ENCODE measurements at places on chromosomes 16 and 17.

DNA sequence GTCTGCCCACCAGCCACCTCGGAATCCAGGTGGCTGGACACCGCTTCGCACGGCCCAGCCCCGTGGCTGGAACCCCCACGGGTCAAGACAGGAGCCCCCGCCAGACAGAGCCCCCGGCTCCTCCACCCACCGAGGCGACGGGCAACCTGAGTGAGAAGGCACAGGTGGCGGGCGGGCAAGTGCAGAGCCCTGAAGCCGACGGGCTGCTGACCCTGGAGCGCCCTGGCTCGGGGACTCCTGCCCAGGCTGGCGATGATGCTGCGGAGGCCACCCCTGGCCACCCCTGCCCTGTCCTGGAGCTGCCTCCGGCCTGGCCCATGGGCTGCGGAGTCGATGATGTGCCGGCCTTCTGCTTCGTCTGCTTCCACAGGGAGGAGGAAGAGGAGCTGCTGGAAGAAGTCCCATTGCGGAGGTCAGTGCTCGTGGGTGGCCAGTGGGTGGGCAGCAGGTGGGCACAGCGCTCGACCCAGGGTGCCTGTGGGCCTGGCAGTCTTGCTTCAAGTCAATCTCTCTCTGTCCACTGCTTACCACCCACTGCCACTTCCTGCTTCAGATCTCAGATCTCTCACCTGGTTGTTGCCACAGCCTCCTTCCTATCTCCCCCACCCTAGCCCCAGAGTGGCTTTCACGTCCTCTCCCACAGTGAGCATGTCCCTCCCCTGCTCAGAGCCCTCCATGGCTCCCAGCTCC is 33.1 kb upstream of the SBK1 start:
- no peak for DNase-seq
- no peaks in the 10 kb centered on the region for H3K36me3 ChIP-seq
- H3K4me1 ChIP-seq: no peaks in the 10 kb centered on the region
- no peak overlapping the region for H3K4me3 ChIP-seq
- H3K27me3 ChIP-seq: no peaks in the 10 kb centered on the region

DNA sequence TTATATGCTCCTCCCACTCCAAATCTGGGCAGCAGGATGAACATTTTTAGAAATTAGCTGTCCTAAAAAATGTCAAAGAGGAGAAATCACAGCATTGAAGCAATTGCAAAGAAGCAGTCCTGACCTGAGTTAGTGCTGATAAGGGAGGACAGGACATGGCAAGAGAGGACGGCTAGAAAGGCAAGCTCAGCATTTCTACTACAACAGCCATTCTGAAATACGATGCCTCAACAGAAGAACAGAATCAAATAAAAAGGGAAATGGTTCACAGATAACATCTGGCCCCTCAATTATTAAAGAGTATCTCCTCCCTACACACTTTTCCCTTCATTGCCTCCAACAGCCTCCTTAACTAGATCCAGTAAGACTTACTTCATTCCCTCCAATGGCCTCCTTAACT is 18.3 kb downstream of the VPS53 start:
- peak overlapping the region; percentile 97 for H3K27ac ChIP-seq
- H3K4me1 ChIP-seq: peaks cover 26% of the 10 kb centered on the region
- no peak for DNase-seq
- H3K27me3 ChIP-seq: no peaks in the 10 kb centered on the region
- H3K4me3 ChIP-seq: no peak overlapping the region
- H3K36me3 ChIP-seq: peaks cover 56% of the 10 kb centered on the region

GRCh38 chr16:29012913-29013553 is 28.2 kb downstream of the LAT start:
- H3K4me3 ChIP-seq: no peak overlapping the region
- DNase-seq: no peak
- H3K27me3 ChIP-seq: no peaks in the 10 kb centered on the region
- H3K36me3 ChIP-seq: no peaks in the 10 kb centered on the region
- no peaks in the 10 kb centered on the region for H3K4me1 ChIP-seq

DNA sequence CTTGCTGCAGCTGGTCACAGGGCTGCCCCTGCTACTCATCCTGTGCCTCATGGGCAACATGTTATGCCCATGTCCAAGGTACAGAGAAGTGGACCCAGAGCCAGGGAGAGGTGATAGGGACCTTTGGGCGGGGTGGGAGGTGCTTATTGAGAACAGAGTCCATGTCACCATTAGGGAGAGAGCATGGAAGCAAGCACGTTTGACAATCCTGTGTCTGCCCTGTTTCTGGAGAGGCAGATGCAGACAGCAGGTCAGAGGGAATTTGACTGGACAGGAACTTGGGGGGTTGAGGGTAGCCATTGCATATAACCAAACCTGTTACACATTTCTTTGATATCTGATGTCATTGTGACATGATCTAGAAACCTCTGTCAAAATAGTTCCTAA is 14.3 kb upstream of the ARL4D start:
- no peaks in the 10 kb centered on the region for H3K27me3 ChIP-seq
- no peak for DNase-seq
- no peak overlapping the region for H3K4me3 ChIP-seq
- no peaks in the 10 kb centered on the region for H3K36me3 ChIP-seq
- H3K4me1 ChIP-seq: no peaks in the 10 kb centered on the region

GRCh38 chr16:46843898-46844642 is 13.1 kb upstream of the C16orf87 start:
- H3K27me3 ChIP-seq: no peaks in the 10 kb centered on the region
- DNase-seq: no peak
- H3K4me3 ChIP-seq: no peak overlapping the region
- no peaks in the 10 kb centered on the region for H3K36me3 ChIP-seq

DNA sequence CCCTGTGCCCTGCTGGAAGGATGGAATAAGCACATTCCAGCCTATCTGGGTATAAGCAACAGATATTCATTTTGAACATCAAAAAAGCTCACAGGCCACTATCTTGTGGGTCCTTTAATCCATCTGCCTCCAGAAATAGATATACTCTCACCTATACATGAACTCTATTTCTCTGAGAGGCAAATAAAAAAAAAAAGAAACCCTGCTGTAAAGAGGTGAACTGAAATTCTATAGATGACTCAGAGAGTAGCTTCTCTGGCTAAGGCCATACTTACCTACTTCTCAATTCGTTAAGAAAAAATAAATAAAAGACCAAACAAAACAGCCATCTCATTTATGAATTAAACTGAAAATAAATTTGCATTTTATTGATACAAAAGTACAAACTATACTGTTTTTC is 86.3 kb downstream of the DYNLRB2 start:
- no peak for DNase-seq
- H3K27ac ChIP-seq: no peak overlapping the region
- H3K4me1 ChIP-seq: no peaks in the 10 kb centered on the region
- no peaks in the 10 kb centered on the region for H3K27me3 ChIP-seq

- no peaks in the 10 kb centered on the region for H3K27me3 ChIP-seq
- no peak for DNase-seq
- H3K4me3 ChIP-seq: no peak overlapping the region
- peaks cover 7% of the 10 kb centered on the region for H3K4me1 ChIP-seq
- no peak overlapping the region for H3K27ac ChIP-seq
These were observed 136.8 kb upstream of the CDH5 start for GRCh38 chr16:66229651-66230050.

GRCh38 chr16:85285681-85286065 is 173.4 kb upstream of the CIBAR2 start:
- no peak overlapping the region for H3K4me3 ChIP-seq
- no peak for DNase-seq
- no peaks in the 10 kb centered on the region for H3K27me3 ChIP-seq
- no peak overlapping the region for H3K27ac ChIP-seq
- H3K36me3 ChIP-seq: no peaks in the 10 kb centered on the region

GRCh38 chr17:46832945-46833839 is 14.7 kb upstream of the WNT3 start:
- H3K36me3 ChIP-seq: no peaks in the 10 kb centered on the region
- no peak for DNase-seq
- H3K4me1 ChIP-seq: no peaks in the 10 kb centered on the region
- no peak overlapping the region for H3K27ac ChIP-seq

DNA sequence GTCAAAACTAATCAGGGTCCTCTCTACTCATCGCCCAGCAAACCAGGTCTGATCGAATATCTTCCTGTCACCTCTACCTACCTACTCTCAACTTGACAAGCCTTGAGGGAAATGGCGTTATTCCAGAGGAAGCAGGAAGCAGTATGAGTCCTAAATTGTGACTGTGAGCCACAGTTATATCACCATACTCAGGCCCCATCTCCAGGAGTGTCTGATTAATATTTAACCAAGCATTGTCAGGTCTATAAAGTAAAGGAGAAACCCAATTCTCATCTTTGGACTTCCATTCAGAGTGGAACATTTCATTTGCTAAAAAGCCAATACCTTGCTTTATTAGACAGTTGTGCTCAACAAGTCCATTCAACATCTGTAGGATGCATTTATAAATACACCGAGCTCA is 17.8 kb upstream of the CLEC3A start:
- H3K4me1 ChIP-seq: no peaks in the 10 kb centered on the region
- H3K27me3 ChIP-seq: no peaks in the 10 kb centered on the region
- H3K36me3 ChIP-seq: no peaks in the 10 kb centered on the region
- no peak for DNase-seq
- H3K27ac ChIP-seq: no peak overlapping the region

DNA sequence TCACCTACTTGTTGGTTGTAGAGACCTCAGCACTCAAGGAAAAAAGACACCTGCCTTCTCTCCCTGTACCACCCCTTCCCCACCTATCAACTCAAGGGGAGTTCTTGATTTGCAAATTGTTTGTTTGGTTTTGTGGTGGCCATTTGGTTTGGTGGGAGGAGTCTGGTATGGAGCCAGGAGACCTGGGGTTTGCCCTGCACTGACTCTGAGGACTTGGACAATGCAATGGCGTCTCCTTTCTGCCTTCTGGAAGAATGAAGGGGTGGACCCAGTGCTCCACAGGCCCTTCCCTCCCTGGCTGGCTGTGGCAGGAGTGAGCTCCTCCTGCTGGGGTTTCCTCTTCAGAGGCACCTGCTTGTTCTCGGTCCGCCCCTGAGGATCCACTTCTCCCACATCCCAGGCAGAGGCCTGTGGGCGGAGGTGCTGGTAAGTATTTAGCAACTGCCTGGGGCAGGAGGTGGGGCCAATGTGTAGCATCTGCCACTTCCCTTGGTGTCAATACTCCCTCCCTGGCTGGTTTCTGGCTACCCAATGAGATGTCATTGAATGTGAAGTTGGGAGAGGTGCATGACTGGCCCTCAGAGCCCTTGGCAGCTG is 164.5 kb downstream of the NTN1 start:
- no peaks in the 10 kb centered on the region for H3K36me3 ChIP-seq
- no peak overlapping the region for H3K27ac ChIP-seq
- H3K4me3 ChIP-seq: no peak overlapping the region
- H3K27me3 ChIP-seq: no peaks in the 10 kb centered on the region
- no peaks in the 10 kb centered on the region for H3K4me1 ChIP-seq
- DNase-seq: no peak

GRCh38 chr16:22255335-22255734 is 41.9 kb upstream of the POLR3E start:
- no peak overlapping the region for H3K4me3 ChIP-seq
- H3K4me1 ChIP-seq: no peaks in the 10 kb centered on the region
- H3K27me3 ChIP-seq: no peaks in the 10 kb centered on the region
- H3K36me3 ChIP-seq: peaks cover 71% of the 10 kb centered on the region

- no peak overlapping the region for H3K4me3 ChIP-seq
- no peak for DNase-seq
- no peak overlapping the region for H3K27ac ChIP-seq
- H3K36me3 ChIP-seq: peaks cover 3% of the 10 kb centered on the region
- H3K27me3 ChIP-seq: no peaks in the 10 kb centered on the region
These were observed 120.2 kb downstream of the RAP1GAP2 start for GRCh38 chr17:2916461-2916860.

DNA sequence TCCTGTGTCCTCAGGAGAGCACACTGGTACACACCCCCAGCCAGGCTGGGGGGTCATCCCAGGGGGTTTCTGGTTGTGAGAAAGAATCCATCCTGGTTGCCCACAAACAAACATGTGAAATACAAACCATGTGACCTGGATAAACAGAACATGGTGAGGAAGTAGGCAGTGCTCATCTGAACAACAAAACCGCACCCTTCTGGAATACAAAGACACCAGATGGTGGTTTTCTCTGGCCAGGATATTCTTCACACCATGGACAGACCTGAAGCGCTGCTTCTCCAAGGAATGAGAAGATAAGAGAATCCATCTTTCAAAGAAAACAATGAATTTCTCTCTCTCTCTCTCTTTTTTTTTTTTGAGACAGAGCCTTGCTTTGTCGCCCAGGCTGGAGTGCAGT is 302.3 kb downstream of the SLC39A11 start:
- H3K27me3 ChIP-seq: no peaks in the 10 kb centered on the region
- H3K4me3 ChIP-seq: no peak overlapping the region
- no peaks in the 10 kb centered on the region for H3K36me3 ChIP-seq
- H3K27ac ChIP-seq: no peak overlapping the region
- DNase-seq: no peak

DNA sequence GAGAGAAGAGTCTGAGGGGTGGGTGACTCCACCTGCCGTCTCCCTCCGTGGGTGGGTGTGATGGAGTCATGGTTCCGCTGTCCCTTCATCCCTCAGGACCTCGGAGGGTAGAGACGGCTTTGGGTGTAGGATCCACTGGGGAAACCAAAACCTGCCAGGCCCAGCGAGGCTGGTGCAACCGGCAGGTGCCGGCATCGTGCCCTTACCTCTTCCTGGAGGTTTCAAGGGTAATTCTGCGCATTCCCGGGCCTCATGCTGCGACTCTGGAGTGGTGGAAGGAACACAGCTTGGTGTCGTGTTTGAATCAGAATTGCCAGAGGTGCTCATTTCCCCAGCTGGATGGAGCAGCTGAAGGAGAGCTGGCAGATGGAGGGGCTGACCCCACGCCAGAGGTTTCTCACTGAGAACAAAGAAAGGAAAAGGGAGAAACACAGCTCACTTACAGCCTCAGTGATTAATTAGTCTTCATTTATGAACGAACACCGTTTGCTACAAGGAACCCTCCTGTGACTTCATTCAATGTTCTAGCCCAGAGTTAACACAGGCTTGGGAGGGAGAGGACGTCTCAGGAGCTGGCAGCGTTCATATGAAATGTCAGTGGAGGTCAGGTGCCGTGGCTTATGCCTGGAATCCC is 16.3 kb upstream of the ATP2A3 start:
- H3K27ac ChIP-seq: no peak overlapping the region
- no peaks in the 10 kb centered on the region for H3K36me3 ChIP-seq
- H3K27me3 ChIP-seq: no peaks in the 10 kb centered on the region
- H3K4me3 ChIP-seq: no peak overlapping the region

- no peak overlapping the region for H3K4me3 ChIP-seq
- H3K36me3 ChIP-seq: peaks cover 11% of the 10 kb centered on the region
- peak overlapping the region; percentile 2 for H3K27ac ChIP-seq
- no peak for DNase-seq
These were observed 8.9 kb downstream of the TRIM47 start for GRCh38 chr17:75869282-75870141.

- no peak for DNase-seq
- no peaks in the 10 kb centered on the region for H3K27me3 ChIP-seq
- peaks cover 16% of the 10 kb centered on the region for H3K4me1 ChIP-seq
- peak overlapping the region; percentile 83 for H3K27ac ChIP-seq
These were observed 390 bp downstream of the FOXL1 start for GRCh38 chr16:86578611-86579267.
